ENCODE measurements at places on chromosomes 5 and 9.

GRCh38 chr9:108813951-108814601 lies 41.7 kb downstream of the ACTL7B start:
- peak; percentile 89 for DNase-seq

DNA sequence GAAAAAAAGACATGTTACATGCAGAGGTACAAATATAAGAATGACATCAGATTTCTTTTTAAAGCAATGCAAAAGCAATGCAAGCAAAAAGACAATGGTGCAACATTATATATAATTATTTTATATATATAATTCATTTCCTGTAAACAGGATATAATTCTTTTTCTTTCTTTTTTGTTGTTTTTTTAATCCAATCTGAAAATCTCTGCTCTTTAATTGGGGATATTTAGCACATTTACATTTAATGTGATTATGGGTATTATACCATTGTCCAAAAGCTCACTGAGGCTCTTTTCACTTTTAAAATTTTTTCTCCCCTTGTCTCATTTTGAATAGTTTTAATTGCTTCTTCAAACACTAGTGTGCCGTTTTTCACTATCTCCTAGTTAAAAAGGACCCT lies 148.9 kb downstream of the FGF18 start:
- no peak for DNase-seq

- DNase-seq, result no peak
Measured at GRCh38 chr9:99762470-99762869, 59.2 kb upstream of the NR4A3 start.

- no peak for DNase-seq
Measured at GRCh38 chr5:73828465-73828864, 202.5 kb downstream of the ARHGEF28 start.

GRCh38 chr5:73152411-73153388 lies 20.3 kb upstream of the TMEM174 start:
- peak; percentile 76 for DNase-seq

- DNase-seq, result no peak
Measured at GRCh38 chr5:115335301-115335700, 38.8 kb upstream of the CCDC112 start.

GRCh38 chr5:96065685-96066385 lies 104.2 kb upstream of the ELL2 start:
- peak; percentile 97 for DNase-seq

DNA sequence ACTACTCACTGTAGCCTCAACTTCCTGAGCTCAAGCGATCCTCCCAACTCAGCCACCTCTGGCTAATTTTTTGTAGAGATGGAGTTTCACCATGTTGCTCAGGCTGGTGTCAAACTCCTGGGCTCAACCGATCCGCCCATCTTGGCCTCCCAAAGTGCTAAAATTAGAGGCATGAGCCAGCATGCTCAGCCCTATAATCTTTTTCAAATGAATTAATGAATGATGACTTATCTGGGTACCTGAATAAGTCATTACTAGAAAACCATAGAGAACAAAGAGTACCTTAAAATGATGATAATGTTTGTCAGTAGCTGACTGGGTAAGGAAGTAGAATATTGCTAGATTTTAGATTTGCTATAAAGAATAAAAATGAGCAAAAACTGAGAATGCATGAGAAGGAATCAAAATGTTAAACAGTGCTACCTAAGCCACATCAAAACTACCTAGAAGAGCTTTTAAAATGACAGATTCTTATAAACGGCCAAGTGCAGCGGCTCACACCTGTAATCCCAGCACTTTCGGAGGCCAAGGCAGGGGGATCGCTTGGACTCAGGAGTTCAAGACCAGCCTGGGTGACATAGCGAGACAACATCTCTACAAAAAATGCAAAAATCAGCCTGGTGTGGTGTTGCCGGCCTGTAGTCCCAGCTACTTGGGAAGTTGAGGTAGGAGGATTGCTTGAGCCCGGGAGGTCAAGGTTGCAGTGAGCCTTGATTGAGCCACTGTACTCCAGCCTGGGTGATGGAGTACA lies 13.6 kb downstream of the FNBP1 start:
- no peak for DNase-seq

DNA sequence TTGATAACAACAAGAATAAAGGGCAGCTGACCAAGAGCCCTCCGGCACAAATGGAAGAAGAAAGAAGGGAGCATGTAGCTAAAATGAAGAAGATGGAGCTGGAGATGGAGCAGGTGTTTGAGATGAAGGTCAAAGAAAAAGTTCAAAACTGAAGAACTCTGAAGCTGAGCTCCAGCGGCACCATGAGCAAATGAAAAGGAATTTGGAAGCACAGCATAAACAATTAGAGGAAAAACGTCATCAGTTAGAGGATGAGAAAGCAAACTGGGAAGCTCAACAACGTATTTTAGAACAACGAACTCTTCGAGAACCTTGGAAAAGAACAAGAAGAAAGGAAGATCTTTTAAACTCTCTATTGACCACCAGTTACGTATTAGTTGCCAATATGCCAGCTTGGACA lies 100.9 kb downstream of the GABBR2 start:
- no peak for DNase-seq

GRCh38 chr5:56910210-56910965 lies 992 bp downstream of the SETD9 start:
- DNase-seq, result peak; percentile 85

DNA sequence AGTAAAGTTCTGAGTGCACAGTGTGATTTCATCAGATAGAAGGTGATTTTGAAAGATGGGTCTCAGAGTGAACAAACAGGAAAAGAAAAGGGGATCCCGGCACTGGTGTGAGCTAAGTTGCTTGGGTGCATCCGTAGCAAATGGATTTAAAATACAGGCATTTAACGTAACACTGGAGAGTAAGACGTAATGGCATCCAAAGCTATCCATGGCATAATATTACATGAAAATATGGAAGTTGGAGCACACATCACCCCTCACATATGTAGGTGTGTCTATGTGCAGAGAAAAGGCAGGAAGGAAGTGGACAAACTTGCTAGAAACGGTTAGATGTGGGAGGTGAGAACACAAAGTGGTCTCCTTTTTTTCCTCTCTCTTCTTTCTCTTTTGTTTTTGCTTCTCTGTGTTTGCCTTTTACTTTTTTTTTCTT lies 38.2 kb upstream of the SEMA4D start:
- no peak for DNase-seq

GRCh38 chr9:79369676-79370075 lies 202.1 kb upstream of the TLE4 start:
- peak; percentile 31 for DNase-seq

- no peak for DNase-seq
Measured at GRCh38 chr5:11903614-11904264, 507 bp downstream of the CTNND2 start.

GRCh38 chr9:700365-701282 lies 140.9 kb upstream of the DMRT1 start:
- no peak for DNase-seq

DNA sequence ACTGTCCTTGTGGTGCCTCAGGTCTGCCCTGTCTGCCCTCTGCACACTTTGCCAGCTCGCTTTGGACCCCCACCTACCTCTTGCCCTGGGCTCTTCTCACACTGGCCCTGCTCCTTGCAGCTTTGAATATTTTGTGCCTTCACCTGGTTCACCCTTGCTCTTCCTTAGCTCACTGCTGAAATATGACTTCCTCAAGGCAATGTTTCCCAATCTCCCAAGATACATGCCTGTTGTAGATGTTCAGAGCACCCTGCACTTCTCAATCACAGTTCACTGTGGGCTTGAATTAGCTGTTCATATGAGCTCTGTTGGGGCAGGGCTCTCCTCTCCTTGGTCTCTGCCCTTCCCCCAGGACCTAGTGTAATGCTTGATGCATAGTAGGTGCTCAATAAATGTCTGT lies 8.0 kb downstream of the AFAP1L1 start:
- no peak for DNase-seq

DNA sequence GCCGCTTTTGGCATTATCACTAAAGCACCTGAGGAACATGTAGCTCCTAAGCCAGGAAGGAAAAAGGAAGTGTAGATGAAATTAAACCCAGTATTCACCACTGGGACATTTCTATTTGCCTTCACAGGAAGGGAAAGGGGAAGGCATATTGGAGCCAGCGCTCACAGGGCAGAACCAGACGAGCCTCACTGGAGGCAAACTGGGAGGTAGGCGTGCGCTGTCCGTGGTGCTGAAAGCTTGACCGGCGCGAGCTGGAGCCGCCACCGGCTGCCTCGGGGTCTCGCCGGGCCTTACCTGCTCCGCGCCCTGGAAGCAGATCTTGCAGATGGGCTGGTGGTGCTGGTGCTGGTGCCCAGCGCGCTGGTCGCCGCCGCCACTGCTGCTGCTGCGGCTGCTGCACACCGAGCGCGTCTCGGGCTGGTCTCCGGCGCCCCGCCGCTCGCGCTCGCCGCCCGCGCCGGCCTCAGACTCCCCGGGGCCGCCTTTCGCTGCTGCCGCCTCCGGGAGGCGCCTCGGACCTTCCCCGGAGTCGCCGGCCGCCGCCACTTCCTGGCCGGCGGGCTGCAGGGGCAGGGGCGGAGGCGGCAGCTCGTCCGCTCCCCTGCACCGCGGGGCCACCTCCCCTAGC lies 732 bp downstream of the MARCHF11 start:
- DNase-seq, result peak; percentile 80

GRCh38 chr5:149496166-149496565 lies 55.1 kb downstream of the CSNK1A1 start:
- no peak for DNase-seq

GRCh38 chr5:92409134-92409533 lies 1026.0 kb upstream of the ARRDC3 start:
- no peak for DNase-seq

DNA sequence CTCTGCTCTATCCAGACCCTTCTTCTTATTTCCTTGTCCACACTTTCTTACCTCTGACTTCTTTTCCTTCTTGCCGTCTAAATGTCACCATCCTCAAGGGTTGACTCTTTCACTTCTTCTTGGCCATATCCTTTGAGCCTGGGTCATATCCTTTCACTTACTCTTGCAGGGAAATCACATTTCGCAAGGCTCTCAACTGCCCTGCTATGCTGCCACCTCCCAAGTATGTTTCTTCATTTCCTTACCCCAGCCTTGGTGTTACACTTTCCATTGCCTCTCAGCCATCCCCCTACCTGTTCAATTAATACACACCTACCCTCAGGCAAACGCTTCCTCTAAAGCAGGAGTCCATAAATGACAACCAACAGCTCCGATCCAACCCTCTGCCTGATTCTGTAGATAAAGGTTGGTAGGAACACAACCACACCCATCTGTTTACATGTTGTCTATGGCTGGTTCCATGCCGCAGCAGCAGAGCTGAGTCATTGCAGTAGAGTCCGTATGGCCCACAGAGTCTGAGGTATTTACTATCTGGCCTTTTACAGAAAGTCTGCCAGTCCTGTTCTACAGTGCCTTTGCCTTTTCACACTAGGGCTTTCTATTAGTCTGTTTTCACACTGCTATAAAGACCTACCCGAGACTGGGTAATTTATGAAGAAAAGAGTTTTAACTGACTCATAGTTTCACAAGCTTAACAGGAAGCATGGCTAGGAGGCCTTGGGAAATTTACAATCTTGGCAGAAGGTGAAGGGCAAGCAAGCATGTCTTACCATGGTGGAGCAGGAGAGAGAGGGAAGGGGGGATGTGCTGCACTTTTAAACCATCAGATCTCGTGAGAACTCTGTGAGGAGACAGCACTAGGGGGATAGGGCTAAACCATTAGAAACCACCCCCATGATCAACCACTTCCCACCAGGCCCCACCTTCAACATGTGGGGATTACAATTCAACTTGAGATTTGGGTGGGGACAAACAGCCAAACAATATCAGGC lies 97.9 kb downstream of the SV2C start:
- DNase-seq, result no peak

- no peak for DNase-seq
Measured at GRCh38 chr5:93569300-93570160, 11.5 kb downstream of the NR2F1-AS1 start.

DNA sequence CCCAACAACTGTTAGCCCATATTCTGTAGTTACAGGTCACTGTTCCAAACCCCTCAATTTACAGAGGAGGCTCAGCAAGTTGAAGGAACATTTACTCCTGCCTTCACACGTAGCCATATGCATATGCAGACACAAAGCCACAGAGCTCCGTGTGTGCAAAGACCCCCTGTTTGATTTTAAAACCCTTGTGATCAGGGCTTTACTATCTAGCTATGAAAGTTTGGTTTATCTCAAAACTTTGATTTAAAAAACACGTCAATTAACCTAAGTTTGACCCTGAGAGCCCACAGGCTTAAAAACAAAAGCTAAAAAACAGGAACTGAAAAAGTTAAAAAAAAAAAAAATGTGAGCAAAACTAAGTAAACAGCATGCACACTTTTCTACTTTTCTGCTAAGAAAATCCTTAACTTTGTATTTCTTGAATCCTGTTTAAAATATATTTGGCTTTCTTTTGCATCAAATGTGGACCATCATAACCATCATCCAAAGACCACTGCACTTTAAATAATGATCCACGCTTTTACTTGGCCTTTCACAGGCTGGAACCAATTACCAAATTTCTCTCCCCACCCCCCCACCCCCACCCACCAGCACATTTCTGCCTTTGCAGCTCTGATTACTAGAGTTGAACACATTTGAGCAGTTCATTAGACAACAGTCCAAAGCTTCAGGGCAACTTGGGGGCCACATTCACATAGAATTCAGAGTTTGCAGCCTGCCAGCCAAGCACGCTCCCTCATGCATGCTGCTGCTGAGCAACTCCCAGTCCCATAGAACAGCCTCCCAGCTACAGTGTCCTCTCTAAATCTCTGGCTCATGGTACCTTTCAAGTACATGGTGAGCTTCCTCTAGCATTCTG lies 128.8 kb upstream of the MAP3K1 start:
- DNase-seq, result no peak

DNA sequence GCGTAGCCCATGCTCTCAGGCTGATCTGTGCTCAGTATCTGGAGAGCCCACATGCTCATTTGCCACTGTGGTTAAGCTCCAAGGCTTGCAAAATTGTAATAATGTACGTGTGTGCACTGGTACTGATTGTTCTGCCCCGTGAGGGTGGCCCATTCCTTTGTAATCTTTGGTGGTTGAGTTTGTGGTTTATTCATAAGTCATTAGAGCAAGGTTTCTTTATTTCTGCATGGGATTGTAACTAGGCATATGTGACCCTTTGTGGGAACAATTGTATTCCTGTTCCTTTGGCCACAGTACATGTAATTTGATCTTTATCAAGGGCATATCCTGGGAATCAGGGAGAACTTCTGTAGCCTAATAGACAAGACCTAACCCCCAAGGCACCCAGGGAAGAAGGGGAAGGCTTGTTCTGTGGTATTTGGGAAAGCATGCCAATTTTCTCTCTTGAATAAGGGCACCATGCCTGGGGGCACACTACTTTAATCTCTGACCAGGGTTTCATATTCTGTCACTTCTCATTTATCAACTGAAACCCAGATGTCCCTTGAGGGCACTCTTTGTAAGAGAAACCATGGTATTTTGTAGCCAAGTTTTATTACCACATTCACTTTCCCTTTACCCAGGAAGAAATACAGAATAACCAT lies 74.6 kb downstream of the NPR3 start:
- DNase-seq, result no peak

DNA sequence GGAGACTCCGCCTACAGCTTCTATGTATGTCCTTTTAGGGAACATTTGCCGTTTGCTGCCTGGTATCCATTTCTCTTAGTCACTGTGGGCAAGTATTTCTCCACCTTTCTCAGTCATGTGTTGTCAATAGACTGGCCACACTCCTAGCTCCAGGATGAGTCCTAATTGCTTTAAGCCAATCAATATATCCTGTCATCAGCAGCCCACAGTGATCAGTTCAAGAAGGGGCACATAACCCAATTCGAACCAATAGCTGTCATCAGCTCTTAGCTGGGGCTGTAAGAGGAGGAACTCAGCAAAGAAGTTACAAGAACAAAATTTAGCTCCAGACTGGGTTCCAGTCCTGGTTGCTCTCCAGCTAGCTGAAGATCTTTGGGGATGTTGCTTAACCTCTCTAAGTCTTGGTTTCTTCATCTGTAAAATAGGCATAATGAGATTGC lies 70.7 kb upstream of the MAN2A1 start:
- DNase-seq, result no peak

GRCh38 chr5:121315786-121316185 lies 535.9 kb upstream of the FTMT start:
- DNase-seq, result no peak
